ENCODE measurements at places on chromosomes 1 and 21.

- DNase-seq = no peak
Observed at GRCh38 chr1:183817576-183818288, 12.8 kb downstream of the RGL1 start.

DNA sequence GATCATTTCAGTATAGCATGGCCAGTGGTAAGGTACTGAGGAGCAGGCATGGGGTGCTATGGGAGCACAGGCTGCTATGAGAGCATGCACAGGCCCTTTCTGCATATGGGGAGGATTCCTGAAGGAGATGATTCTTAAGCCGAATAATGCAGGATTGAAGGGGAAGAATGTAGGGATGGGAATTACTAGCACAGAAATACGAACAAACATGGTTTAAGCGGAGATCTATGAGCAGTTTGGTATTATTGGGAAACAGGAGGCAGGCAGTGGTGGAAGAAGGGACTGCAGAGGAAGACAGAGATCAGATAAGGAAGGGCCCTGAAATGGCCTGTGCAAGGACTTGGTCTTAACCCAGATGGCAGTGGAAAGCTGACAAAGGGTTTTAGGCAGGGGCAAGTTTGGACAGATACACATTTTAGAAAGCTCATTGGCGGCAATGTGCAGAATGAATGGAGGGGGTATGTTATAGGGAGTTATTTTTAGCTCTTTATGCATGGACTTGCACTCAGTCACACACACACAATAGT, 1.7 kb downstream of the OSCP1 start:
- no peak for DNase-seq

DNA sequence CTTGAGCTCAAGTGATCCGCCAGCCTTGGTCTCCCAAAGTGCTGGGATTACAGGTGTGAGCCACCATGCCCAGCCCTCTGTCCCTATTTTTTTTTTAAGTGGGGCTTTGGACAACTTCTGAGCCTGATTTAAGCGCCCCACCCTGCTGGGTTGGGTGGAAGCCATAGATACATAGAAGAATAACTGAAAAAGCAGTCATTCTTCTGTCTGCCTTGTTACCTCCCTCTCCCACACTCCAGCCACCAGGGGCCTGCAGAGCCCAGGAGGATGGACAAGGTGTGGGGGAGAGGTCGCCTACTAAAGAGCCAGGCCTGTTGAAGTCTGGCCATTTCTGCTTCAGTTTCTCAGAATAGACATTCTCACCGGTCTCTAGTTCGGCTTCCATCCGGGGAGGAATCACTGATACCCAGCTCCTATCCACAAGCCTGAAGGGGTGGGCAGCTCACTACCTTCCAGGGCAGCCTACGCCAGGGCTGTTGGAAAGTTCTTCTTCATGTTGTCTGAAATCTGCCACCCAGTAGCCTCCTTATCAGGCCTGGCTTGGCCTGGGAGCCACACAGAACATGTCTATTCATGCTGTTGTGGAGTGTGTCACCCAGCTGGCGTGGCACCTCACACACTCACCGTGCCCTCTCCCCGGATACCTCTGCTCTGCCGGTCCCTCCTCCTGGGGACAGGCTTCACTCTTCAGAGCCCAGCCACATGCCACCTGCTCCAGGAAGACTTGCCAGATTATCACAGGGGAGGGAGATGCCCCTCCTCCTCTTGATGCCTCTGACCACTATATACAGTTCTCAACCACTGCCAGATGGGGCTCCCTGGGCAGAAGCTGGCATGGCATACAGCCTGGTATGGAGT, 27.7 kb downstream of the KNCN start:
- DNase-seq = no peak

- no peak for DNase-seq
Observed at GRCh38 chr1:53420341-53420740, 38.9 kb upstream of the DMRTB1 start.

- no peak for DNase-seq
Observed at GRCh38 chr1:161086457-161086856, 2.9 kb downstream of the NECTIN4 start.

- DNase-seq = no peak
Observed at GRCh38 chr21:26632691-26633090, 59.6 kb upstream of the CYYR1 start.

- DNase-seq = no peak
Observed at GRCh38 chr1:213666113-213666512, 321.7 kb upstream of the PROX1 start.

DNA sequence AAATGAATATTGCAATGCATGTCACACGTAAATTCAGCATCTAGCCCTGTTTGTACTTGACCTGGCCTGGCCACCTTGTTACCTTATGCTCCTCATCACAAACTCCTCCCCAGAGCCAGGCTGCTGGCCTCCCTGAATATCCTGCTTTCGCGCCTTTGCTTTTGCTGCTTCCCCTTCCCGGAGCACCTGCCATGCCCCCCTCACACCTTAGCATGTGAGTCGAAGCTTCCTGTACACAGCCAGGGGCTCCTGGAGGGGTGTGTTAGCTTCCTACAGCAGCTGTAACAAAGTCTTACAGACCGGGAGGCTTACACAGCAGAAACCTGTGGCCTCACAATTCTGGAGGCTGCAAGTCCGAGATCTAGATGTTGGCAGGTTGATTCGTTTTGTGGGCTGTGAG, 60.1 kb downstream of the TLR5 start:
- no peak for DNase-seq

DNA sequence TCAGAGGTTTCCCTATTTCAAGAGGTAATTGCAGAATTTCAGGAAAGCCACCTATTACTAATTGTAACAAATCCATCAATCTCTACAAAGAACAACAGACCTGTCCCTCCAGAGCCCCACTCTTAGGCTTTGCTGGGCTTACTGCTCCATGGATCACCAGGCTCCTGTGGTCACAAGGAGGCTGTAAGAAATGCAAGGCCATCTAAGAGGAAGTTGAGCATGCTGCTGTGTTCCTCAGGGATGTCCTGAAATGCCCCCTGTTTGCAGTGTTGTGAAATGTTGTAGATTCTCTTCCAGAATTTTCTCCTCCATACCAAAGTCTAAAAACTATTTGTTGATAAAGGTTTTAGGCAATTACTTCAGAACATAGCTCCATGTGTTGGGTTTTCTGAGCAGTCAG, 24.4 kb upstream of the DUSP23 start:
- no peak for DNase-seq

- DNase-seq = no peak
Observed at GRCh38 chr1:95049935-95050334, 22.8 kb downstream of the ALG14 start.

DNA sequence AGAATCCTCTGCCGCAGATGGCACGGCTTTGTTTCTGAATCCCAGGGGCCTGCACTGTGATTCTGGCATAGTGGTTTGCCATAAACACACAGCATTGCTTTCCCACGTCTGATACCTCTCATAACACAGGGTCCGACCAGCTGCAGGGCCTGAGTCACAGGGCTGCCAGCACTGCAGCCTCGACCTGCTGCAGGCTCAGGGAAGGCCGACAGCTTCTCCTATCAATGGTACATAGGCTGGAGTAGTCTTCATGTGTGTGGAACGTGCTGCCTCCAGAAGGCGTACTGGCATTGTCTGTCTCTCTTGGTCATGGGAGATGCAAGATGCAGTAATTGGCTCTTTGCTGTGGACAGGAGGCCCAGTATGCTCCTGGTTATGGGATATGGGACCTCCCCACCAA, 53.5 kb upstream of the PDE9A start:
- no peak for DNase-seq

- peak; percentile 82 for DNase-seq
Observed at GRCh38 chr1:205284420-205285144, 37.0 kb downstream of the NUAK2 start.

DNA sequence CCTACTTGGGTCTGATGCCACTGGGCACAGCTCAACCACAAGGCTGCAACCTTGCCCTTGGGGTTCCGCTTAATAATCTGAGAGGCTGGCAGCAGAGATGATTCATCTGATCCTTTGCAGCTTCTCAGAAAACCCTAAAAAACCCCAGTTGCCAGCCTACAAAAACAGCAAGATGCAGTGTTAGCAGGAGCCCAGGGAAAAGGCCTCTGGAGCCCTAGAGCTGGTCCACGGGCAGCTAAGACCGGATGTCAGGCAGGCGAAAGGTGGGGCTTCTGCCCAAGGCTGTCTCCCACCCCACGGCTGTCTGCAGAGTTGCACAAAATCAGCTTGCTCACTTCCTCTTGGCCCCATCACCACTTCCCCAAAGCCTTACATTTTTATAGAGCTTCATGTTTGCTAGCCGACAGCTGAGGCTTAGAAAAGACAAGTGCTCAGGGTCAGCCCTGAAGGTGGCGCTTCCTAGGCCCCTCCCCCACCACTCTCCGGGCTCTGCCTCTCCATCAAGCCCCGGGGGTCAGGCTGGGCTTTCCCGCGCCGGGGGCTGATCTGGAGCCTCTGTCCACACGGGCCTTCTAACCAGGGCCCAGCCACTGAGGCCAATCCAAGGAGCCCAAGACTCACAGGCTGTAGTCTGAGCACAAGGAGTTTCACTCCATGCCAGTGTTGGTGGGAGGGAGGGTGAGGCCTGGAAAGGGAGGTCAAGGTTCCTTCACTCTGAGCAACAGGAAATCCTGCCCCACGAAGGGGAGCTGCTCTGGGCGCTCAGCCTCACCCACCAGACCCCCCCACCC, 4.2 kb upstream of the ADORA3 start:
- peak; percentile 29 for DNase-seq

DNA sequence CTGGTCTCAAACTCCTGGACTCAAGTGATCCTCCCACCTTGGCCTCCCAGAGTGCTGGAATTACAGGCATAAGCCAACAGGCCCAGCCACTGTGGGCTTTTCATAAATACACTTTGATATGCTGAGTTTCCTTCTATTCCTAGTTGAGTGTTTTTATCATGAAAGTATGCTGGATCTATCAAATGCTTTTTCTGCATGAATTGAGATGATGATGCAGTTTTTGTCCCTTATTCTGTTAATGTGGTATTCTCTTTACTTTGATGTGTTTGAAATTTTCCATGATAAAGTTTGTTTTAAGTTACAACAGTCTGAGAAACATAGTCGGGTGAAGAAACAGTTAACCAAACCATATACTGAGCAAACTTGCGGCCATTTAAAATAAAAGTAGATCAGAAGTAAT, 24.1 kb downstream of the RNF115 start:
- DNase-seq = no peak

DNA sequence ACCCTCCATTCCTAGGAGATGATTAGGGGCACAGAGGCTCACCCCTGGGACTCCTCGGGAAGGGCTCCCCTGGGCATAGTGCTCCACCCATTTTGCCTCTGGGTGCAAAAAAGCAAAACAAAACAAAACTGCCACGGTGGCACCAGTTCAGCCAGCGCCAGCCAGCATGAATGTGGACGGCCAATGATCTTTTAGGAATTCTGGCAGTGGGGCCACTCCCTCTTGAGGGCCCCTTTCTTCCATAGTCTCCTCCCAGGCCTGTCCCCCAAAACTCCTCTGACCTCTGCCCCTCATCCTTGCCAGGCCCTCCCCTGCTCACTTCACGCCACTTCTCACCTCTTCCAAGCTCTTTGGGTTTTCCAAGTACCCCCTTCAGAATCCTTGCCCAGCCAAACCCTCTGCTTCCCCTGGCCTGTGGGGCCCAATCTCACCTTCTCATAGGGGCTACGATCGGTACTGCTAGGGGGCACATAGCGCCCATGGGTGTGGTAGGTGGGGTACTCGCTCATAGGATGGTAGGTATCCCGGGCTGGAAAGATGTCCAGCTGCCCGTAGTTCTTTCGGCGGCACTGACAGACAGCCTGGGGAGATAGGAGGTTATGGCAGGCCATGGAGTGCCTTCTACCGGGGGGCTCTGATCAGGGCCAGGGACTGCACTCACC, 13.3 kb downstream of the TRIM46 start:
- no peak for DNase-seq

GRCh38 chr1:71676979-71677925, 596.4 kb upstream of the ZRANB2 start:
- no peak for DNase-seq

Measured in stimulated activated CD8-positive, alpha-beta memory T cell treated with anti-CD3 and anti-CD28 coated beads, Interleukin-4, amount 100 ng/mL, for 4 hours (primary cell).